ENCODE measurements at places on chromosomes 12 and 14.

- DNase-seq = no peak
Measured at GRCh38 chr12:14460212-14460841, 94.8 kb downstream of the ATF7IP start.

- no peak for DNase-seq
Measured at GRCh38 chr12:10310926-10311720, 3.5 kb downstream of the KLRD1 start.

DNA sequence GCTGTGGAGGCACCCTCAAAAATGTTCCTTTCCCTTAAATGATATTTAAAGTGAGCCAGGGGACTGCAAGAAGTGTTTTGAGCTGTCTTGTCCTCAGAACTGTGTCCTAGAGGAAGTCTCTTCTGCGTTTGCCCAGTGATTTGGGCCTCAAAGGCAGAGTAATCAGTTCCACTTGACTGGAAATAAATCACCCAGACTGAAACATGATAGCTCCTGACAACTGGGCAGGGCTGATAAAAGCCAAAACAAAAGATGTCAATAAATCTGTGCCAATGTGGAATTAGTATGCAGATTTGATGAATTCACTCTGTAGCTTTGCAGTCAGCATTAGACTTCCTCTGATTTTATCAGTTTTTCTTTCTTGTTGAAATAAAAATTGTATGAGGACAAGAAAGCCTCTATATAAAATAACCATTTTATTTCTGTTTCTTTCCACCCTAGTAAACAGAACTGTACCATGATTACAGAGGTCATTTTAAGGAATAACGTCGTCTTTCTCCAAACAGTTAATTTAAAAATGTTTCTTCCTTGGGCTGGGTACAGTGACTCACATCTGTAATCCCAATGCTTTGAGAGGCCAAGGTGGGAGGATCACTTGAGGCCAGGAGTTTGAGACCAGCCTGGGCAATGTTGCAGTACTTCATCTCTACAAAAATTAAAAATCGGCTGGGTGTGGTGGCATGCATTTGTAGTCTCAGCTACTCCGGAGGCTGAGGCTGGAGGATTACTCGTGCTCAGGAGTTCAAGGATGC lies 180.8 kb downstream of the ERC1 start:
- no peak for DNase-seq

- peak; percentile 85 for DNase-seq
Measured at GRCh38 chr12:10213168-10214135, 775 bp downstream of the GABARAPL1 start.

GRCh38 chr12:61397668-61398067 lies 862.5 kb upstream of the USP15 start:
- DNase-seq = no peak

- DNase-seq = no peak
Measured at GRCh38 chr12:113340061-113340460, 5.2 kb upstream of the SLC8B1 start.

DNA sequence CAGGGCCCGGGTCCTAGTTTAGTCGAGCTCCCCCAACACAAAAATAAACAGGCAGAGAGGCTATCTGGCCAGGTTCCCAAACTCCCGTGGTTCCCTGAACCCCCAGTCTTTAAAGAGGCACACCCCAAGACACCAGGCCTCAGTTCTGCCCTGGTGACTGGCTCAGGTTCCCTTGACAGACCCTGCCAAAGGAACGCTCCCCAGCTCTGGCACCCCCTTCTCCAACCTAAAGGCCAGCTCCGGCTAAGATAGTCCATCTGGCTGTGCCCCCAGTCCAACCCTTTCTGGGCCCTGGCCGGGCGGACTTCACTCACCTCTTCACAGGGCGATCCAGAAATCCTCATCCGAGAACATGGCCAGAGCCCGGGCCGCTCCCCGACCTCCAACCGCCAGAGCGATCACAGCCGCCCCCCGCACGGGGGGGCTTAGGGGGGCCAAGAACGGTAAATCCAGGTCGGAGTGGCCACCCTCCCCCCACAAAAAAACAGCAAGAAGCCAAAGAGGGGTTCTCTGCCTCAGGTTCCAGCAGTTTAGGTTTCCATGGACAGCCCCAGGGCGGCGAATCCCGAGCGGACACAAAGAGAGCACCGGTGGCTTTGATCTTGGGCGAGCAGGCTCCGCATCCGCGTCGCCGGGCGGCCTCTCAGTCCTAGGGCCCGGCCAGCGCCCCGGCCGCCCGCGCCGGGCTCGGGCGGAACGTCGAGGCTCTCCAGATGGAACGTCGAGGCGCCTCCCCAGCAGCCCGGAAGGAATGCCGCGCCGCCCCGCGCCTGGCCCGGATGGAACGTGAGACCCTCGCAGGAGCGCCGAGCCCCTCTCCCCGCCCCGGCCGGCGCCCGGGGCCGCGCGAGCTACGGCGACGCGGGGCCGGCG lies 1.1 kb downstream of the KMT2D start:
- DNase-seq = peak; percentile 24

DNA sequence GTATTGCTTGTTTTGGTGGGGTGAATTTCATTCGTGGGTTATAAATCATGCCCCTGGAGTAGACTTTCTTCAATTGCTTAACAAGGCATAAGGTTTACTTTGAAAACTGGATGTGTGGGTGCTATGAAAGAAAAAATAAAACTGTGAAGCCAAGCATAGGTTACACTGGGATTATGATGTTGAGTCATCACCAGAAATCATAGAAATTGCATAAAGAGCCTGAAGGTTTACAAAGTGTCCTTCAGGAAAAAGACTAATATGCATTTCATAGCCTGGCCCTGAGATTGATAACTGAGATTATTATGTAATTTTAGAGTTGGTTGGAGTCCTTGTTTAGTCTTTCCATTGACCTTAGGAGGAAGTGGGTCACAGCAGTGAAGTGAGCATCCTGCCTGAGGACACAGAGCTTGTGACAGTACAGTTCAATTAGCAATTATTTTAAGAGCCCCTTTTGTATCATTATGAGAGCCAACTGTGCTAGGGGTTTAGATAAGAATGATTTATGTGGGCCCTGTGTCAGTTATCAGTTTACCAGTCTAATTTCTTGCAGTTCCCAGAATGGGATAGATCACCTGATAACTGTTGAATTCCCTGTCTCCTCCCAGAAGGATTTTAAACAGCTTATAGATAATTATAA lies 13.6 kb downstream of the LRRK2 start:
- DNase-seq = no peak

GRCh38 chr12:106152334-106152733 lies 13.6 kb upstream of the NUAK1 start:
- DNase-seq = no peak

- peak; percentile 77 for DNase-seq
Measured at GRCh38 chr12:57124261-57124877, 3.9 kb upstream of the LRP1 start.

GRCh38 chr12:27588776-27589175 lies 64.8 kb downstream of the PPFIBP1 start:
- DNase-seq = no peak

- DNase-seq = no peak
Measured at GRCh38 chr12:57187222-57188089, 29.1 kb upstream of the NXPH4 start.

DNA sequence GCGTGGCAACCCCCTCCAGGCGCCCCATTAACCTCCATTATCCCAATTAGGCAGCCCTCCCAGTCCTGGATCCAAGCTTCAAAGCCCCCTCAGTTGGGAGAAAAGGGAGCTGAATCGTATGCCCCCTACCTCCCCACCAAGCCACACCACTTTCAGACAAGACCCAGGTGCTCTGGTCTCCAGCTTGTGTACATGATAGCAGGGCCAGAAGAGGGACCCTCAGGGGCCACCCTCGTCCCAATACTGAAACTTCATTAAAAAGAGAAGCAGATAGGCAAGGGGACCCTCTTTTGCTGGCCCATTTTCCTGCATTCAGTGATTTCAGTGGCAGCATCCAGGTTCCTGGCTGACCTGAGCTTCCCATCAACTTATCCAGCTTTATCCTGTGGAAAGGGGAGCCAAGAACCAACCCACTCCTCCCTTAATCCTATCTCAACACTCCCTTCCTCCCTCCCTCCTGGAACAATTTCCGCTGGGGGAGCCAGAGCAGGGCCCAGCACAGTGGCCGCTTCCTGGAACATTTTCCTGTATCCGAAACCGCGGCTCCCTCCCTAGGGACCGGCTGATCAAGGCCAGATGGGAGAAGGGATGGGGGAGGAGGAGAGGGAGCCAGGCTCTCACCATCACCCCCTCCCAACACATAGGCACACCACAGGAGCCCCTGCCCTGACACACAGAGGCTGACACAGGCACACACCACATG lies 9.5 kb upstream of the SP7 start:
- DNase-seq = no peak

GRCh38 chr14:64563696-64564095 lies 13.9 kb downstream of the PPP1R36 start:
- DNase-seq = no peak

DNA sequence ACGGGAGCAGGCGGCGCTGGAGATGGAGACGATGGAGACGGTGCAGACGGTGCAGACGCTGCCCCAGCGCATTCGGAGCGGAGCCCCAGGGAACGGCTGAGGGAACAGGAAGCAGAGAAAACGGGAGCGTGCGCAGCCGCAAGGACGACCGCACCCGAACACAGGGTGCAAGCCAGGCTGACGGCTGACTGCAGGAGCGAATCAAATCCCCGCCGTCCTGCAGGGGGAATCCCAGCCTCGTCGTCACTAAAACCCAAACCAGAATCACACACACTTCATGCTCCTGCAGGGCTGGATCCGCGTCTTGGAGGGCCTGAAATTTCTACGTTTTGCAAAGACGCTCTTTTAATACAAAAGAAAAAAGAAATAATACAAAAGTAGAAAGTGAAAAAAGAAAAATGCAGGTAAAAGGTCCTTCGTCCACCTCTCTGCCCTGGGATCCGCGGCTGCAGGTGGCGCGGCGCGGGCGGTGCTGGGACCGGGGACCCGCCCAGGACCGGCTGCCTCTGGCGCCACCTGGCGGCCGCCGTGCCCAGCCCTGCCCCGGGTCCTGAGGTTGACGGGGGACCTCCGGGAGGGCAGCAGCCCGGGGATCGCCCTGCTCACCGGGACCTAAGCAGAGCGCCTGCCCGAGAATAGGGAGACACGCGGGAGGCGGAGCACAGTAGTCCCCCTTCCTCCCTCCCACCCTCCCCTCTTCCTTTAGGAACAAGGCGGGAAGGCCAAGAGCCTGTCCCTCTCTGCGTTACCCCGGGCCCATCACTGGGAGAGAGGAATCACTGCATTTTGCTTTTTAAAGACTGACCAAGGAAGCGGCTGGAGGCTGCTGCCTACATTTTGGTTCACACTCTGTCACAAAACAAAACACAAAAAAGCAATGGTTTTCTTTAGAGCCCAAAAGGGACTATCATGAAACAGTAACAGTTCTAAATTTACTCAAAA lies 20.1 kb downstream of the STX2 start:
- DNase-seq = peak; percentile 77

DNA sequence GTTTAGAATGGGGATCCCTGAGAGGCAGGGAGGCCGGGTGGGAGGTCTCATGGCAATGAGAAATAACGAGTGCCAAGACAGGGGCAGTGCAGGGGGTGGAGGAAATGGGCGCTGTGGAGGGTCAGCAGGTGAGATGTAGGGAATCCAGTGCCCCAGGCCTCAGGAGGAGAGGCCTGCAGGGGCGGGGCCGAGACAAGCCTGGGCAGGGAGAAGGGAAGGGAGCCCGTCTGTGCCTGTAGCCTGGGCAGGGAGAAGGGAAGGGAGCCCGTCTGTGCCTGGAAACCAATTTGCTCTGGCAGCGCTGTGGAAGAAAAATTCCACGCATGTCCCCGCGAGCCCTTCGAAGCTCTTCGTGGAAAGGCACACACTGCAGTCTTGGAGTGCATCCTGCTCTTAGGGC lies 10.6 kb upstream of the NCOR2 start:
- no peak for DNase-seq

DNA sequence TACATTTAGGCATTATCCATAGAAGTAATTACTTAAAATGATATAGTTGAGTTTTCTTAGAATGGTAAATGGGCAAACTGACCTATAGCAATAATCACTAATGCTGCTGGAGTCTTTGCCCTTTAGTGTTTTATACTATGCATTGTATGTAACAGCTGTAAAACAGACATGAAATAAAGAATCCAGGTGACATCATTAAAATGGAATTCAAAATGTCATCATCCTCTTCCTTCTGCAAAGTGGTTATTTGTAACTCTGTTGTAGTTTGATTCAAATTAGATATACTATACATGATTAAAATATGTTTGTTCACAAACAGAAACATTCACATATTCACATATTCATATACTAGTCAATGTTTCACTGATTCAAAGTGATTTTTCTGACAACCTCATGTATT lies 598.8 kb downstream of the SLC16A7 start:
- DNase-seq = no peak

DNA sequence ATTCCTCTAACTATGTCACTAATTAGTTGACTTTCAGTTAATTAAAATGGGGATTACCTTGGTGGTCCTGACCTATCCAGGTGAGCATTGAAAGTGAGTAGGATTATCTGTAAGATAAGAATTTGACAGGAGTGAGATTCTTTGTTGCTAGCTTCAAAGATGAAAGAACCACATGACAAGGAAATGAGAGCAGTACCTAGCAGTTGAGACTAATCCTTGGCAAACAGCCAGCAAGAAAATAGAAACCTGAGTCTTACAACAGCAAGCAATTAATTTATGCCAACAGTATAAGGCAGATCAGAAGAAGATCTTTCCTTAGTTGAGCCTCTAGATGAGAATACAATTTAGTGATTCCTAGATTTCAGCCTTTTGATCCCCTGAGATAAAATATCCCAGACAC lies 1058.4 kb downstream of the LRFN5 start:
- no peak for DNase-seq

- DNase-seq = no peak
Measured at GRCh38 chr14:102900631-102901571, 21.6 kb upstream of the AMN start.

DNA sequence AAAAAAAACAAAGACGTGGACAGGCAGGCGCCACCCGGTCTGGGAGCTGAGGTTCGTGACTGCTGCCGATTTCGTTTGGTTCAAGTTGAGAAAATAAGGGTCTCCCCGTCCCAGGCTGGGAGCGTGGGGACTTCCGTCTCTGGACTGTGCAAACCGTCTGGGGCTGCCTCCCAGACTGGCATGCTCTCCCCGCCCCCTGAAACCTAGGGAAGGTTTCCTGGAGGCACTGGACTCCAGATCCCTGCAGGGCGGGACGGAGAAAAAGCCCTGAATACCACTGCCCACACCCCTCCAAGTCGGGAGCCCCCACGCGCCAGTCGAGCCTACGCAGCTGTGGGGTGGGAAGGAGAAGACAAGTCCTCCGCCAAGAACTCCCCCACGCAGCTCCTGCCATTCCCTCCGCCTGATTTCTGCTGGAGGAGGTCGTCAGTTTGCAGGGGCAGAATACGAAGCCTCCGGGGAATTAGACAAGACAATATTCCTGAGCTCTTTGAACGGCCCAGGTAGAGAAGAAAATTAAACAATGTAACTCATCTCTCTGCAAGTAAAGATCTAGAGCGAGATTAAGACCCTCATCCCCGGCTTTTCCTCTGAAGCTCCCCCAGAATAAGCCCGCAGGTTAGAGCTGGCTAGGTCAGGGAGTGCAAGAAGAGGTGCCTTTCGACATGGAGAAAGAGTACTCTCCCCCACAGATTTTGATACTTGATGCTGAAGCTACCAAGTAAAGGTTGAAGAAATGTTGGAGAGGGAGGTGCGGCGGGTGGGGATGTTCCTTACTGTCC lies 10.4 kb upstream of the HOXC13 start:
- DNase-seq = no peak

GRCh38 chr12:128613837-128614590 lies 209.7 kb downstream of the SLC15A4 start:
- DNase-seq = no peak

- no peak for DNase-seq
Measured at GRCh38 chr12:46523863-46524770, 151.5 kb upstream of the SLC38A2 start.
